Upper lobe of right lung (tissue), 1 donor: ENCODE measurements at places on chromosomes 1 and 21.

- no peak for DNase-seq
Observed at GRCh38 chr1:98398649-98399048, 262.9 kb upstream of the SNX7 start.

DNA sequence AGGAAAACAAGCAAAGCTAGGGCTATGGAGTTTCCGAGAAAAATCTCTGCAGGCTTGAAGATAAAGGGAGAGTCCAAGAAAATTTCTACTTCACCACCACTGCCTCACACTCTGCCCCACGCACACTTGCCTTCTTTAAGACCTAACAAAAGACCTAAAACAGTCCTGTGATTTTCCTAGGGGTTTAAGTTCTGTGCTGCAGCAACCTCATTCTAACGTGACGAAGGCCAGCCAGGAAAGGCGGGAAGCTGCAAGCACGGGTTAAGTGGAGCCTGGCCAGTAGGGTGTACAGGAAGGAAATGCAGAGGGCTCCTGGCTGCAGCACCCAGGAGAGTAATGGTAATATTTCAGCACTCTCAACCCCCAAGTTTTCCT is 1.5 kb downstream of the SPATA6 start:
- no peak for DNase-seq

DNA sequence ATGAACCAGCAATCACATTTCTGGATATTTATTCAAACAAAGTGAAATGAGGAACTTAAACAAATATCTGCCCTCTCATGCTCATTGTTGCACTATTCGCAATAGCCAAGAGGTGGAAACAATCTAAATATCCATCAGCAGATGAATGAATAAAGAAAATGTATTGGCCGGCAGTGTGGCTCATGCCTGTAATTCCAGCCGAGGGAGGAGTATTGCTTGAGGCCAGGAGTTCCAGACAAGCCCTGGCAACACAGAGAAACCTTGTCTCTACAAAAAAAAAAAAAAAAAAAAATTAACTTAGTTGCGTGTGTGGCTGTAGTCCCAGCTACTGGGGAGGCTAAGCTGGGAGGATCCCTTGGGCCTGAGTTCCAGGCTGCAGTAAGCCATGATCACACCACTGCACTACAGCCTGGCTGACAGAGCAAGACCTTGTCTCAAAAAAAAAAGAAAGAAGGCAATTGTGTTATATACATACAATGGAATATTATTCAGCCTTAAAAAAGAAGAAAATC is 191.4 kb downstream of the AKT3 start:
- no peak for DNase-seq

DNA sequence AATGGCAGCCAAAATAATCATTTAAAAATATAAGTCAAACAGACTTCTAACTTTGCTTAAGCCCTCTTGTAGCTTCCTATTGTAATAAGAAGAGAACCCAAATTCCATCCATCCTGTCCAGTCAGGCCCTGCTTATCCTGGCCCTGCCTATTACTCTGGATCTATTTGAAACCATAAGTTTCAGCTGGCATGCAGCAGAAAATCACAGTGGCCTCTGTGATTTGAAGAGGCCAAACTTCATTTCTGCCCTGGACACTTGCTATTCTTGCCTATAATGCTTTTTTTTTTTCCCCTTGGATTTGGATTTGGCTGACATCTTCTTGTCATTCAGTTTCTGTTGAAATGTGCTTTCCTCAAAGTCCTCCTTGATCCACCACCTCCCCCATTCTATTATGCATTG is 642.8 kb downstream of the USP25 start:
- DNase-seq, result no peak

DNA sequence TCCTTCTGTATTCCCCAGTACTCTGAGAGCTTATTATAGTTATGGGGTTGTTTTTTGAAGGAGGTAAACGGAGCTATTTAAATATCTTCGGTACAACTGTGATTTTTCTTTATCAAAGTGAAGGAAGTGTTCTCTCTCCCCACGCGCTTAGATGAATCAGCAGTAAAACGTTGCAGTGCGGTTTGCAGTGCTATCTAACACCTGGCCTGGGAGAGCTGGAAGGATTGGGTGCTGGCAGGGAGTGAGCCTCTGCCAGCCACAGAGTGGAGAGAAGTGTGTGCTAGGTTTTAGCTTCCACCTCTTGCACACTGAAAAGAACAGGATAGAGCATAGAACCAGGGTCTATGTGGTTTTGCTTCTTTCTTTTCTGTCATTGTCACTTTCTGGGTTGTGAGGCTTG is 165.9 kb downstream of the SDCCAG8 start:
- no peak for DNase-seq
